ENCODE measurements at places on chromosomes 7 and 10.

GRCh38 chr10:94622666-94623205, 60.8 kb upstream of the CYP2C18 start:
- no peak for DNase-seq

- DNase-seq, result no peak
Observed at GRCh38 chr7:139696552-139696951, 81.2 kb downstream of the HIPK2 start.

DNA sequence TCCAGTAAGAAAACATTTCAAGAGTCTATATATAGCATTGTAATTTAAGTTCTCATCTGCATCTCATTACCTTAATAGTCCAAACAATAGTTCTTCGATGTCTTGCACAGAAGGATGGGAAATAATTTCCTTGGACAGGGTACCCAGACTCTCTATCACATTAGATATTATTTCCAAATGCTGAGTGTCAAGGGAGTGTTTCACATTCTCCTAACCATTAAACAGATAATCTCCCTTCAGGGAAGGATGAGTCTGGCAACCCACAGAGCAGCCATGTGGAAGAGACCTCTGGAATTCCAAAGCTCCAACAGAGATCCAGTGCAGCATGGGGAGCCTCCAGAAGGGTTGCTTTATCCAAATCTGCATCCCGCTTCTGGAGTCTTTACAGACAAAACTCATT, 89.6 kb downstream of the FZD1 start:
- DNase-seq, result no peak

DNA sequence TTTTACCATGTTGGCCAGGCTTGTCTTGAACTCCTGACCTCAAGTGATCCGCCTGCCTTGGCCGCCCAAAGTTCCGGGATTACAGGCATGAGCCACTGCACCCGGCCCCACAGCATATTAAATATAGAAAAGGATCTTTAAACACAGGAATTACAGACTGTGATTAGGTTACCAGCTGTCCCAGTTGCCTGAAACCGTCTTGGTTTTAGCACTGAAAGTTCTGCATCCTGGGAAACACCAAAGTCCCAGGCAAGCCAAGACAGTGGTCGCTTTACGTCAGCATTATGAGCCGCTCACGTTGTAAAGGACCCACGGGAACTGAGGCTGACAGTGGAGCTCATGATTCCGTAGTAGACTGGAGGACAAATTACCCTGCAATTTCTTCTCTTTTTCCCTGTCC, 69.0 kb upstream of the FAM180A start:
- no peak for DNase-seq

DNA sequence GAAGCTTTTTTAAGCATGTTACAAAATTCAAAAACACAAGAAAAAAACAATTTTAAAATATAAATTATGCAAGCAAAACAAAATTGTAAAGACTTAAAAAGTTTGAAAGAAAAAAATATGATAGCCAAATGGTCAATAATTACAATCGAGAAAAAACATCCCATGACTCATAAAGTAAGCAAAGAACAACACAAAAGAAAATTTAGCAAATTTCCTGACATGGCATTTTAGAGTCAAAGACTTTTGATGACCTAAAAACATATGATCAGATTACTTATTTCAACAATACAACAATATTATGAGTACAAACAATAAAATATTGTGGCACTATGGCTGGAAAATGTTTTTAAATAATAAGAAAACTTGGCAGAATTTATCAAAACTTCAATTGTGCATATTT, 312.1 kb upstream of the MEOX2 start:
- DNase-seq, result no peak

GRCh38 chr7:158849442-158849767, 7.0 kb upstream of the DYNC2I1 start:
- no peak for DNase-seq

DNA sequence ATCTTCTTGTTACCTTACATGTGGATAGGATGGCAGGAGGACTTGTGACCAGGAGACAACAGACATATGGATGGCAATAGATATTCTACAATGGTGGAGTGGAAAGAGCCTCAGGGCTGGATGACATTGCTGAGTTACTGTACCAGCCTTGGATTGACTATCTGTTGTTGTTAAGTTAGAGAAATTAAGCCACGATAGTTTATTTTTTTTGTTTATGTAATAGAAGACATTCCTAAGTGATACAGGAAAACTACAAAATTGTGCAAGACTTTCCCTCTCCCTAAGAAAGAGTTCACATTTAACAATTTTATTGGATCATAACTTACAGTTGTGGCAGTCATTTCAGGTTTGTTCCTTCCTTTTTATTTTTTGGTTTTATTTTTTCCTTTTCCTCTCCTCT, 230.7 kb upstream of the CACNA2D1 start:
- no peak for DNase-seq

DNA sequence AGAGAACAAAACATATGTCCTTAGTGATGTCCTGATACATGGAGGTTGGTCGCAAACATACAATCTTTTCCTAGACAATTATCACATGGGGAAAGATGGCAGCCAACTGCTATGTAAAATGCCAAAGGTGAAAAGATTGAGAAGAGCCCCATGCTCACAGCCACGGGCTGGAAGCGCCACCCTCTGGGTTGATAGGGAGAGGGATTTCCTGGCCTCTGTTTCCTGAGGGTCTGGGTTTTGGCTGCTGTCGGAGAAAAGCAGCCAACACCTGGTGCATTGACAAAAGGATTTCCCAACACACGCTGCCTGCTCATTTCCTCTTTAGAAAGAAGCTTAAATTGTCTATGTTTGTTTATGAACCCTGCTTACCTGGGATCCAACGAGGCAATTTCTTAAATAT, 43.8 kb downstream of the ITIH5 start:
- no peak for DNase-seq

Measured in stimulated activated CD4-positive, alpha-beta T cell treated with anti-CD3 and anti-CD28 coated beads, TNF-alpha, amount 100 ng/mL, for 24 hours (primary cell).